ENCODE measurements at places on chromosomes 11 and 22.

- no peak for DNase-seq
Measured at GRCh38 chr22:26952451-26953011, 295.1 kb downstream of the MIAT start.

DNA sequence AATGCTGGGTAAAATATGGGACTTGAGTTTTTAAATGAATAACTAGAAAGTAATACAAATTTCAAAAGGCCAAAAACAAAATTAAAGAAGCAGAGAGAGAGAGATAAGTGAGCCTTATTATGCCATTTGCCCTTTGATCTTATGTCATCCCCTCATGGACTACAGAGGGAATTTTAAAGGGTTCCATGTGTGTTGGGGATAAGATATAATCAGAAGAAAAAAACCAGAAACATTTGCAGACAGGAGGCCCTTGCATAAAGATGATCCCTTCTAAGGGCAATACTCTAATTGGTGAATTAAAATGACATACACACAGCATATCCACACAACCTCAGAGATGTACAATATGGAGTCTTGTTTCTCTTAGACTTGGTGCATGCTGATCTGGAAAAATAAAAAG, 406.6 kb upstream of the LARGE1 start:
- DNase-seq, result no peak

GRCh38 chr11:73380331-73380730, 4.1 kb downstream of the RELT start:
- no peak for DNase-seq

- no peak for DNase-seq
Measured at GRCh38 chr11:1338201-1339065, 29.0 kb upstream of the TOLLIP start.

DNA sequence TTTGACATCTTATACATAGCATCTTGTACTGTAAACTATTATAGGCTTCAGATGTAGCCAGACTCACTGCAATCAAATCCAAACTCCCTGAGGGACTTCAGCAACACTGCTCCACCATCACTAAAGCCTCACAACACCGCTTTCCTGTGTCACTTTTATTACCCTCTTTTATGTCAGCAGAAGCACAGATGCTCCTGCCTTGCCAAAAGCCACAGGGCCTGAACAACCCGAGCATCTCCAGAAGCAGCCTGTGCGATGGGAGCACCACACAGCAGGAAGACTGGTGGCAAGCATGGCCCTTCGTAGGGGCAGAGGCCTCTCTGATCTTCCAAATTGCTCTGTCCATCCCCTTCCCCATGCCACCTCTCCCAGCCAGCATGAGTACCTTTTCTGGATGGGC, 22.9 kb downstream of the TMEM123 start:
- no peak for DNase-seq

DNA sequence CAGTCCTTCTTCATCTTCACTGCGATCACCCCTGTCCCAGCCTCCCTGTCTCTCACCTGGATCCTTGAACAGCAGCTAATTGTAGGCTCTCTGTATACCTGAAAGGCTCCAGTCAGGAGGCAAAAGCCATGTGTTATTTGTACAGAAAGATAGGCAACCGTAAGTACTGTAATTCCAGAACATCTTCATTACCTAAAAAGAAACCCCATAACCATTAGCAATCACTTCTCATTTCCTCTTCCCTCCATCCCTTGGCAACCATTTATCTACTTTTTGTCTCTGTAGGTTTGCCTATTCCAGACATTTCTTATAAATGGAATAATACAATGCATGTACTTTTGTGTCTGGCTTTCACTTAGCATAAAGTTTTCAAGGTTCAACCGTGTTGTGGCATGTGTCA, 17.8 kb downstream of the NAGA start:
- no peak for DNase-seq

All from NCI-H2029 treated with DMSO at 0.1 percent for 48 hours (cell line).